ENCODE measurements at places on chromosomes 3 and 15.
A peak's percentile ranks its signal among the peaks of the same experiment; 100 is the strongest.

GRCh38 chr15:70264014-70264582 is 166.4 kb upstream of the TLE3 start:
- DNase-seq = peak; percentile 38

DNA sequence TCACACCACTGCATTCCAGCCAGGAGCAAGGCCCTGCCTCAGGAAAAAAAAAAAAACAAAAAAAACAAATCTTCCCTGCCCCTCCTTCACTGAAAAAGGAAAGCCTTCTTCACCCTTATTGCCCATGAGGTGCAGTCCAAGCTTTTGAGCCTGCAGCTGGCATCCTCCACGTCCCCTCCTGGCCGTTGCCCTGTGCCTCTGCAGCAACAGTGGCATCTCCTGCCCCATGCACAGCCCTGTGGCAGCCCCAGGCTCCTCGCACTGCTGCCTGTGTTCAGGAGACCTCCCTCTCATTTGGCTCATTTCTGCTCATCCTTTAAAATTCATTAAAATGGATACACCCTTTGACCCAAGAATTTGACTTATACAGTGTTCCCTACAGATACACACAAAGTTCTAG is 72.7 kb upstream of the PLXNA1 start:
- DNase-seq = no peak

- no peak for DNase-seq
These were observed 513.6 kb upstream of the KCNMB2 start for GRCh38 chr3:178022599-178022998.

GRCh38 chr15:69876064-69876940 is 221.4 kb downstream of the TLE3 start:
- peak; percentile 23 for DNase-seq

DNA sequence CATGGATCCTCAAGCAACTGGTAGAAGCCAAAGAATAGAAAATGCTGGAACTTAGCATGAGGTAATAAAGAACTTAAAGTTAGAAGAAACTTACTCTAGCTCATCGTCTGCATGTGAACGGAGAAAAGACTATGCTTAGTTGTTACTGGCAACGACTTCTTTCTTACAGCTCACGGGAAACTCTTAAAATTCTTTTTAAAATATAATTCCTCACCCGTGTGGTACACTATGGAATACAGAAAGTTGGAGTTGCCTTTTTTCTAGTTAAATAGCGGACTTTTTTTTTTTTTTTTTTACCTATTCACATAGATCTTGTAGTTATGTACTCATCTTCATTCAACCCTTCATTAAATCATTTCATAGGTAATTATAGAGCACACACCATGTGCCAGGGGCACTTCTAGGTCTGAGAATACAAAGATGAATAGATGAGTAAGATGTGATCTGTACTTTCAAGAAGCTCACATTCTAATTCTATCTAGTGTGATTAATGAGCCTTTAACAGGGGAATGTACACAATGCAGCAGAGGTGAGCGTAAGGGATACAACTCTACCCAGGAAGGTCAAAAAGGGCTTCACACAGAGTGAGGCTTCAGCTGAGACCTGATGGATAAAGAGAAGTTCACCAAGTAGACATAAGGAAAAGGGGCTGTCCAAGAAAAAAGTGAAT is 18.4 kb upstream of the KCNMB2 start:
- no peak for DNase-seq

DNA sequence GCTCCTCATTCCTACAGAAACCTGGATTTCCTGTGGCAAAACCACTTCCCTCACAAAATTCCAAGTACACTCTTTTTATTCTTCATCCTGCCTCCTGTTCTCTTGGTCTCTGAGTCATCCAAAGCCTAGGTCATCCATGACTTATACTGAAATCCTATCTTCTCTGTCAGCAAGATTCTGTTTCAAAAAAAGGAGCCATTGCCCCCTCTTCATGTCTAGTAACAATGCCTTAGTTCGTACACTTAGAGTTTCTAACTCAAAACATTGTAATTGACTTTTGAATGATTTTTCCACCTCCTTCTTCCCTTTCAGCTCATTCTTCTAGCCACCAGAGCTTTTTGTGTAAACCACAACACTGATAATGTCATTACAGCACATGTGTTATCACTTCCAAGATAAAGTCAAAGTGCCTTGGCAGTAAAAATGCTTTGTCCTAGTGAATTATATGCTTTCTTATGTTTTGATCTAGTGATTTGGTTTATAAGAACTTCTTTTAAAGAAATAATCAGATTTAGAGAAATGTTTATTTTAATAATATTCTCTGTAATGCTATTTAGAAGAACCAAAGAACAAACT is 256.5 kb upstream of the NECTIN3 start:
- no peak for DNase-seq

GRCh38 chr15:95929232-95929846 is 401.2 kb upstream of the NR2F2 start:
- no peak for DNase-seq

- no peak for DNase-seq
These were observed 109.3 kb downstream of the SV2B start for GRCh38 chr15:91209318-91209717.

DNA sequence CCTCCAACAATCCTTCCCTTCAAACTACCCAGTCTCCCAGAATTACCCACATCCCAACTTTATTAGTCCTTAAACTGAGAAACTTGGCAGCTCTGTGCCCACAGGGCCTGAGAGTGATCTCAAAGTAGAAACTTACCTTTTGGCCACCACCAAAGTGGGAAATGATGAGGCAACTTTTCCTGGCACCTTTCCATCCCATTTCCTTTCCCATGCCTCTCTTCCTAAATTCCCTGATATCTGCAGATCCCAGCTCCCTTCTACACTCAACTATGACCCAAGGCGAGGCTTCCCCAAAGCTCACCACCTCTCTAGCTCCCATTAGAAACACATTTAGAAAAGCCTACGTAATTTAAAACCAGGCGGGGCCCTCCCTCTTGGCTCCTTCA is 271.9 kb downstream of the FOXP1 start:
- DNase-seq = no peak

- peak; percentile 10 for DNase-seq
These were observed 148.3 kb downstream of the SMAD6 start for GRCh38 chr15:66850078-66850991.

- DNase-seq = no peak
These were observed 71.3 kb downstream of the NUP210 start for GRCh38 chr3:13348661-13349396.

DNA sequence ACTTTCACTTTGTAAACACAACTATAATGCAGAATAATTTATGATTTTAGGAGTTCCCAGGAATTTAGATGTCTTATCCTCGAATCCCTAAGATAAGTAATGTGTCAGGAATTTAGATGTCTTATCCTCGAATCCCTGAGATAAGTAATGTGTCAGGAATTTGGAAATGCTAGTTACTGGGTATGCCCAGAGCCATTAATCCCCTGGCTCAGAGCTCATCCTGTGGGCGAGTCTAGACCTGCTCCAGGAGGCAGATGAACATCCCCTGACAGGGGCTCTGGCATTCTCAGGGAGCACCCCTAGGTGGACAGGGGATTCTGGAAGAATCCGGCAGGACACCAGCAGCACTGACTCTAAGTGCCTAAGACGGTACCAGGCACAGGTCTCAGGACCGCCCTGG is 163.3 kb downstream of the ARRDC4 start:
- DNase-seq = no peak

- DNase-seq = no peak
These were observed 31.8 kb downstream of the EPHB3 start for GRCh38 chr3:184593220-184593927.

DNA sequence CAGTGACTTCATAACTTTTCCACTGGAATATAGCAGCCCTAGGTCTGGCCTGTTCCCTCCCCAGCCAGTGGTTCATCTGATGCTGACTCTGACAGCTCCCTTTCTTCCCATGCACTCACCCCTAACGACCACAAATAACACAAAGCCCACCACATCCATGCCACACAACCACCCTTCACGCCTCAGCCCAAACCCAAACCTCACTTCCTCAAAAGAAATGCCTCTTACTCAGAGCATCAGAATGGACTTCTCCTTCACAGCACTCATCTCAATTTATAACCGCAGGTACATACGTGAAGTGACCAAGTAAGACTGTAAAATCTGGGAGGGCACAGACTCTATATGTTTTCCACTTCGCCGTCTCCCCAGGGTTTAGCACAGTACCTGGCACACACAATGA is 1.1 kb downstream of the RBSN start:
- no peak for DNase-seq

DNA sequence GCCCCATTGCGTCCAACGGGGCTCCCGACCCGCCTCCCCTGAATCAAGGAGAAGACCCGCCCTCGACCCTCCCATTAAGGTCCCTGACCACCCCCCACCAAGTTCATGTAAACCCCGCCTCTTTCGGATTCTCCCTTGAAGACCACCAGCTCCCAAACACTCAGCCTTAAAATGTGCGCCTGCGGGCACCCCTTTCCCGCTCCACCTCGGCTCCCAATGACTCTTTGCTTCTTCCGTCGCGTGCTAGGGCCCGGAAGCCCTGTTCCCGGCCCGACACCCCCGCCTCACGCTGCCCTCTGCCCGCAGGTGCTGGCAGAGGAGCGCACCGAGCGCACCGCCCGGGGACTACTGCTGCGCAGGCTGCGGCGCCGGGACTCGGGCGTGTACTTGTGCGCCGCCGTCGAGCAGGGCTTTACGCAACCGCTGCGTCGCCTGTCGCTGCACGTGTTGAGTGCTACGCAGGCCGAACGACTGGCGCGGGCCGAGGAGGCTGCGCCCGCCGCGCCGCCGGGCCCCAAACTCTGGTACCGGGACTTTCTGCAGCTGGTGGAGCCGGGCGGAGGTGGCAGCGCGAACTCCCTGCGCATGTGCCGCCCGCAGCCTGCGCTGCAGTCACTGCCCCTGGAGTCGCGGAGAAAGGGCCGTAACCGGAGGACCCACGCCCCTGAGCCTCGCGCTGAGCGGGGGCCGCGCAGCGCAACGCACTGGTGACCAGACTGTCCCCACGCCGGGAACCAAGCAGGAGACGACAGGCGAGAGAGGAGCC is 2.7 kb upstream of the LSMEM2 start:
- no peak for DNase-seq
